NCI-H1436 (cell line): ENCODE measurements at places on chromosomes 1 and 21.

DNA sequence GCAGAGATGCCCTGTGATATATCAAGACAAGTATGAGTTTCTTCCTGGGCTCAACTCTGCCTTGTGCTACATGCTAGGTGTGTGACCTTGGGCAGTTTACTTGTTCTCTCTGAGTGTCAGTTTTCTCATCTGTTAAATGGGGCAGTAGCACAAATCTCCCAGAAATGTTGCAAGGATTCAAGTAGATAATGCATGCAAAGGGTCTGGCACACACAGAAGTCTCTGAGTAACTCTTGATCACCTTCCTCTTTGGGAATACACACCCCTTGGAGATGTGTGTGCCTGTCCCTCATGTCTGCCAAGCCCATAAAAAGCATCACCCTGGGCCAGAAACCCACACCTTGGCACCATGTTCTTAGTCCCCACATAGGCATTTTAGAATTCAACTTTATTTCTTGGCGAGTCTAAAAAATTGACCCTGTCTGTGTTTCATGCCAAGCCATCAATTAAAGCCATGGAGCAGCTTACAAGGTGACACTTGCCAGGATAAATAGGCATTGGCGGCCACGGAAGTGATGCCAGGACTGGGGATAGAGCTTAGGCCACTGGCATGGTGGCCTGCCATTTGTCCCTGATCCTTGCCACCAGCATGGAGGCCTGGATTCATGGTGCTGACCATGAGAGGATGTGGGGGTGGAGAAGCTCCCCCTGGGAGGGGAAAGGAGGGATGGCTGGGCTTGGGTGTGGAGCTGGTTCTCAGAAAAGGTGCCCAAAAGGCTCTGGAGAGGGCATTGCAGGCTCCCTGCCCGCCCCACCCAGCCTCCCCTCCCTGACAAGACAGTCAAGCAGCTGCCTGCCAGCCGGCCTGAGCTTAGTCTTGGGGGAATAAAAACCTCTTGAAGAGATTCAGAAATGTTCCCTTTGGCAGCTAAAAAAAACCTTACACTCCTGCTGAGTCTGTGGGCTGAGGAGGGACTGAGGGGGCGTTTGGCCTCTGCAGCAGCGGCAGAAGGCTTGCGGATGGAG lies 118.0 kb upstream of the IPO9 start:
- no peak for DNase-seq

DNA sequence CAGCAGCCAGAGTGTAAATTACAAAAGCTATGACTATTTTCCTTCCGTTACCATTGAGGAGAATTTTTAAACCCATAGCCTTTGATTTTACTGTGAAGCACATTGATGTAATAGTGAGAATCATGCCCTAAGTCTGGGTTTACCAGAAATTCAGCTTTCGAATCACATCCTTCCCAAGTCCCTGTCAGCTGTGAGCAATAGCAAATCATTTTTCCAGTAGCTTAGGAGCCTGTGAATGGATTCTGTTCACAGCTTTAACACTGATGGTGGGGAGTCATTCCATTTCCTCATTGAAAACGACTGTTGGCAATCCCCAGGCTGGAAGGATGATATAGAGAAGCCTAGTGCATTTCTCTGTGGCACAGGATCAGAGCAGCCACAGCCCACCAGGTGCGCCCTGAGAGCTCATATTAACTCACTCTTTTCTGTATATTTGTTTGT lies 82.2 kb upstream of the C1orf105 start:
- peak; percentile 16 for DNase-seq

- no peak for DNase-seq
Observed at GRCh38 chr1:7222695-7223015, 437.4 kb downstream of the CAMTA1 start.

GRCh38 chr1:221276896-221277409 lies 397.7 kb downstream of the HLX start:
- no peak for DNase-seq

GRCh38 chr1:119141020-119141424 lies 569 bp upstream of the WARS2 start:
- DNase-seq: peak; percentile 31

DNA sequence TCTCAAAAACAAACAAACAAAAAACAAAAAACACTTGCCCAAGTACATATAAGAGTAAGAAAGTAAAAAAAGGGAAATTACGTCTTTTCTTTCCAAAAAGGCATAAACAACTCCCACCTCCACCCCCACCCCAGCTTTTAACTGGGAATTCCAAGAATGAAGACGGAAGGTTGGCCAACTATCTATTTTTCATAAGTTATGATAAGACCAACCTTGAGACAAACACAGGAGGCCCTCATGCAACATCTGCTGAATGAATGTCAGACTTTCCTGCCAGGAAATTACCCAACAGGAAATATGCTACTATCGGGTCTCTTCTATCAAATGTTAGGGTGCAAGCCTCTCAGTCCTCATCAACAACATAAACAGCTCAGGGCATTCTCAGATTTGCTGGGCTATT lies 1.9 kb downstream of the BSDC1 start:
- DNase-seq: no peak

GRCh38 chr1:161282991-161283390 lies 24.4 kb downstream of the PCP4L1 start:
- no peak for DNase-seq

GRCh38 chr1:46030876-46031660 lies 101.4 kb downstream of the PIK3R3 start:
- no peak for DNase-seq

GRCh38 chr1:171173069-171173468 lies 12.0 kb upstream of the FMO2 start:
- DNase-seq: no peak

DNA sequence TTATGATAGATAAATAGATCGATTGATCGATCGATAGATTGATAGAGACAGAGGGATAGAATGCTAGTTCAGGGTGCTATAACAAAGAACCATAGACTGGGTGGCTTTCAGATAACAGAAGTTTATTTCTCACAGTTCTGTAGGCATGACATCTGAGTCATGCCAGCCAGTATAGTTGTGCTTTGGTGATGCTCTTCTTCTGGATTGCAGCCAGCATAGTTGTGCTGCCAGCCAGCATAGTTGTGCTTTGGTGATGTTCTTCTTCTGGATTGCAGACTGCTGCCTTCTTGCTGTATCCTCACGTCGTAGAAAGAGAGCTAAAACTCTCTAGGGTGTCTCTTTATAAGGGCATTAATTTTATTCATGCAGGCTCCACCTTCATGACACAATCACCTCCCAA lies 860.8 kb downstream of the BRINP3 start:
- DNase-seq: no peak

DNA sequence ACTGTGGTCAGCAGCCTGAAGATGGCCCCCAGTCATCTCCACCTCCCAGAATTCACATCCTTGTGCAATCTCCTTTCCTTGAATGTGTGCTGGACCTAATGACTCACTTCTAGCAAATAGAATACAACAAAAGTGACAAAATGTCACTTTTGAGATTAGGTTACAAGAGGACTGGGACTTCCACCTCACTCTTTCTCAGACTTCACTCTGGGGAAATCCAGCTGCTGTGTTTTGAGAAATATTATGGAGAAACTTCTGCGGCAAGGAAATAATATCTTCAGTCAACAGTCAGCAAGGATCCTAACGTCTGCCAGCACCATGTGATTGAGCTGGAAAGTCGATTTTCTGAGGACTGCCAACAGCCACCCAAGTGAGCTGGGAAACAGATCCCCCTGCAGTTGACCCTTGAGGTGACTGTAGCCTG lies 70.5 kb upstream of the GADD45A start:
- DNase-seq: no peak

- peak; percentile 82 for DNase-seq
Observed at GRCh38 chr21:31731857-31732596, at the start of gene SCAF4. TSS of gene SCAF4 (minus strand) at chr21:31732118. CDS start at chr21:31731692, 426 bp downstream.

DNA sequence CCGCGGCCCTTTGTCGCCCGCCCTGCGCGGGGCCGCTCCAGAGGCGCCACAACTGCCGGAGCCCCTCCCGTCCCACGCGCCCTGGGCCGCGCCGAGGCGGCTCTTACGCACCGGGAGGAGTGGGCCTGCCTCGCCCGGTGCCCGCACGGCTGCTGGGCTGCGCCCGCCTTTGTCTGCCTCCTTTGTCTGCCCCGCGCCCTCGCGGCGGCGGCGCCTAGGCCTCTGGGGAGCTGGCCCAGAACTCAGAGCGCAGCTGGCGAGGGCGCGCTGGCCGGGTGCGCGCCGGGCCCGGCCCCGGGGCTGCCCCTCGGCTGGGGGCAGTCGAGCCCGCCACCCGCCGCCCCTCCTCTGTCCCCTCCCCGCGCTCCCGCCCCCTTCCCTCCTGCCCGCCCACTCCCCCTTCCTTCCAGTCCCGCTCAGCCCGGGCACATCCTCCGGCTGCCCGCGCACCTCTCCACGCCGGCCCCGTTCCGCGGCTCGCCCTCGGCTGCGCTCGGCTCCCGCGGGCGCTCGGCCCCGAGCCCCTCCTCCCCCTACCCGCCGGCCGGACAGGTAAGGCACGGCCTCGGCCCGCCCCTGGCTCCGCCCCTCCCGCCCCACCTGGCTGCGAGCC lies at the start of gene DRAXIN:
Gene DRAXIN, plus strand, starts transcription at position 409 of the 613 bp plus-strand sequence. CDS start 14,549 bp downstream, outside the sequence.
- DNase-seq: peak; percentile 73

DNA sequence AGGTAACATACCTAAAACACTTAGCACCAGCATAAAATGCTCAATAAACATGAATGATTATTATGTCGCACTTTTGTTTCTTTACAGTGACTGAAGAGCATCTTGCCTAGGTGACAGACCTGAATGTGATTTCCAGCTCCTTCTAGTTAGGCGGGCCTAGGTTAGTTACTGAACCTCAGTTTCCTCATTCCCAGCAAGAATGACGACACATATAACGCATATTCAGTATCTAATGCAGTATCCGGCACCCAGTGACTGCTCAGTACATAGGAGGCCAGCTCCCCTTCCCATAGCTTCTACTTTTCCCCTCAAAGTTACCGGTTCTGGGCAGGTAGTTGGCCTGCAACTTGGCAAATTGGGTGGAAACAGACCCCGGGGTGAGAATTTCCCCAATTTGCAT lies 763 bp downstream of the AUNIP start:
- DNase-seq: no peak

DNA sequence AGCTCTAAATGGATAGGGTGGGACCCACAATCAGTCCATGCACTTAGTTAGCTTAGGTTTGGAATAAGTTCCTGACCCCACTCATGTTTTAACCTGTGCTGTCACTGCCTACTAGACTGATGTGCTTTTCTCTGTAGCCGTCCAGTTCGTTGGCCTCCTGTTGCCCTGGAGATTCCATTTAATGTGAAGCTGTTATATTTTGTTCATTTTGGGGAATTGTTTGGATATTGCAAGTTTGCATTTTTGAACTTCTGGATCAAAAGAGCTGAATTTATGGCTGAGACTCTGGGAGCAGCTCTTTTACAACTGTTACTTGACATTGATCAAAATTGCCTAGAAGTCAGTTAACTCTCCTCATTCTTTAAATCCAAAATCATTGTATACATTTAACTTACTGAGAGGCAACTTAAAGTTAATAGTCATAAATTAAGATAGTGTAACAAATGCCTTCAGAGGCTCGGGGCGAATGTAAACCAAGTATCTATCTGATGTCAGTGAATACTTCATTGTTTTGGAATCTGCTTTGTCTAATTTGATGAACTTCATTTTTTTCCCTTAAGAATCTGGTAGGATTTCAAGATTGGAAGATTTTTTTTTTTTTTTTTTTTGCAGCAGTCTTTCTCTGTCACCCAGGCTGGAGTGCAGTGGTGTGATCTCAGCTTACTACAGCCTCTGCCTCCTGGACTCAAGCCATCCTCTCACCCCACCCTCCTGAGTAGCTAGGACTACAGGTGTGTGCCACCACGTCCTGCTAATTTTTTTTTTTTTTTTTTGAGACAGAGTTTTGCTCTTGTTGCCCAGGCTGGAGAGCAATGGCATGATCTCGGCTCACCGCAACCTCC lies 38.1 kb downstream of the MIGA1 start:
- DNase-seq: no peak

- no peak for DNase-seq
Observed at GRCh38 chr21:17389311-17389710, 123.5 kb upstream of the CXADR start.

GRCh38 chr1:81679942-81680341 lies 120.8 kb upstream of the ADGRL2 start:
- peak; percentile 33 for DNase-seq

GRCh38 chr1:204254031-204254661 lies 40.4 kb upstream of the GOLT1A start:
- DNase-seq: no peak

DNA sequence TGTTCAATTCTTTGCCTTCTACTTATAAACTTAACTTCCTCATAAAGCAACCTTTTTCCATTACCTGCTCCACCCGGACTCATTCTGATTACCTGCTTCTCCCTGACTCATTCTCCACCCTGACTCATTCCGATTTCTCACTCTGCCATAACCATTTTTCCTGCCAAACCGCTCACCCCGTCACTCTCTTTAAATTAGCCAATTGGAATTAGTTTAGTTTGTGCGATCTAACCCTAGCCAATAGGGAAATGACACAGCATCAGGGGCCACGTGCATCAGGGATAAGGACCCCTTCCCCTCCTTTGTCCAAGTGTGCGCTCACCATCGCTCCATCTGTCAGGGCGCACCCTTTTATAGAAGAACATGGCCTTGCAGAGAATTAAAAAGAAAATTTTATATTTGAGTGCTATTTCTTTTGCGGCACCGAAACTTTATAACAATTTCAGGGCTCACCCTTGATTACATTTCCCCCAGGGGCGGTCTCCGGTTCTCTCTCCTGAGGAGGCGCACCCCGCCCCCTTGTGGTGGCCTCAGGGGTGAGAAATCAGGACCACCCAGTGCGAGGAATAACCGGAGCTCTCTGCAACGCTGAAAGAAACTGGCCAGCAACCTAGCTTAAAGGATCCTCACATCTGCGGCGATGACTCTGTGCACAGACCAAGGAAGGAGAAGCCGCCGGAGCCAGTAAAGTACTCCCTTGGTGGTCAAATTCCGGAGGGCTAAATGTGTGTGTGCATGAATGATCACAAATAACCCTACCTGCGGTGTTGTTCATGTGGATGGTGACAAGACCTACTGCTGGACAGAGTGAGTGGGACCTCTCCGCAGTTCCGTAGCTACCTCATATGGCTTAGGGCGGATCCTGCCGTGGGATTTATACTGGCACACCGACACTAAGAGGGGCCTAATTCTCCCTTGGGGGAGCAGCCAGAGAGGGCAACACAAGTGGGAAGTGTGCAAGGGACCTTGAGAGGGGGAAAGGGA lies 30.3 kb upstream of the CBR3 start:
- no peak for DNase-seq

GRCh38 chr1:25914074-25914995 lies 8.1 kb upstream of the STMN1 start:
- no peak for DNase-seq

GRCh38 chr1:213103377-213104306 lies 52.6 kb downstream of the RPS6KC1 start:
- no peak for DNase-seq

DNA sequence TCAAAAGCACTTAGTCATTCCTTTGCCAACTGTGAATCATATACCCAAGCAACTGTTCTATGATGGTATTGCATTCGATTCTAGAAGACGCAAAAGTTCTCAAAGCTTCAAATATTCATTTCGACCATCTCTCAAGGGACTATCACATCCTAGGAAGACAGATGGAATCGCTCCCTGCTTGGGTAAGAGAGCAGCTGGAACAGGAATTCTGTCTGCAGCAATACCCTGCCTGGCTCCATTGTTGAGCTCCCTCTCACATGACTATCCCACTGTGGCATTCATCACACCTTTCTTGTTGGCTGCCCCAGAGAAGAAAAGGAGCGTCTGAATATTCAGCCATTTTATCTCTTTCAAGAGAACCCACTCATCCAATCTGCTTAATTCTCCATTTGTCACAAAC lies 397.7 kb downstream of the NTNG1 start:
- no peak for DNase-seq
